Kidney (tissue), 22 donors: ENCODE measurements at places on chromosomes 12 and 14. TPM values are rescaled to one million over a fixed set of nuclear protein-coding genes. Genes with fewer than 3 reads are reported as not detected.

RNF31 gene
- total RNA-seq: 69.0 TPM

ANO2 gene
- 4.4 TPM for total RNA-seq

RTN1 gene
- total RNA-seq: 5.1 TPM

ADAM21 gene
- total RNA-seq: 0.13 TPM

ARMH4 gene
- total RNA-seq: 4.9 TPM

OVCH1 gene
- total RNA-seq: 0.35 TPM

SAMD15 gene
- 6.2 TPM for total RNA-seq

EFS gene
- total RNA-seq: 5.5 TPM

KLHL33 gene
- 0.72 TPM for total RNA-seq

YLPM1 gene
- 68.2 TPM for total RNA-seq

DNA sequence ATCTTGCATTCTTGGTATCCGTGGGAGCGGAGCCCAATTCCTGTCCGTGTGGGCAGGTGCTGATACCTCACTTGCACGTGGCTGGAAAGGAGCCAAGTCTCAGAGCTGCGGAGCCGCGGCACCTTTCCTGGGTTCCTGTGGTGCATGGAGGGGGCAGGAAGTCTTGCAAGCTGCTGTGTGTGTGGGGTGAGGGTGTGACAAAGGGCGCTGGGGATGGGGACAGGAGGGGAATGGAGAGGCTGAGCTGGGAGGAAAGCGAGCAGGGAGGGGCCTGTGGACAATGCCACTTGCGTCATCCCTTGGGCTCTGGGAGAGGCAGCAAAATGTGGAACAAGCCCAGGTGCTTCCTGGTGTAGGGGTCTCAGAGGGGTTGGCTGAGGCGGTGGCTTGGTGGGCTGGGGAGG lies 86.7 kb downstream of the CALM1 start:
- H3K4me3 ChIP-seq: no peak overlapping the region
- no peak overlapping the region for H3K27ac ChIP-seq
- no peaks in the 10 kb centered on the region for H3K27me3 ChIP-seq
- peak; percentile 53 for DNase-seq

DNA sequence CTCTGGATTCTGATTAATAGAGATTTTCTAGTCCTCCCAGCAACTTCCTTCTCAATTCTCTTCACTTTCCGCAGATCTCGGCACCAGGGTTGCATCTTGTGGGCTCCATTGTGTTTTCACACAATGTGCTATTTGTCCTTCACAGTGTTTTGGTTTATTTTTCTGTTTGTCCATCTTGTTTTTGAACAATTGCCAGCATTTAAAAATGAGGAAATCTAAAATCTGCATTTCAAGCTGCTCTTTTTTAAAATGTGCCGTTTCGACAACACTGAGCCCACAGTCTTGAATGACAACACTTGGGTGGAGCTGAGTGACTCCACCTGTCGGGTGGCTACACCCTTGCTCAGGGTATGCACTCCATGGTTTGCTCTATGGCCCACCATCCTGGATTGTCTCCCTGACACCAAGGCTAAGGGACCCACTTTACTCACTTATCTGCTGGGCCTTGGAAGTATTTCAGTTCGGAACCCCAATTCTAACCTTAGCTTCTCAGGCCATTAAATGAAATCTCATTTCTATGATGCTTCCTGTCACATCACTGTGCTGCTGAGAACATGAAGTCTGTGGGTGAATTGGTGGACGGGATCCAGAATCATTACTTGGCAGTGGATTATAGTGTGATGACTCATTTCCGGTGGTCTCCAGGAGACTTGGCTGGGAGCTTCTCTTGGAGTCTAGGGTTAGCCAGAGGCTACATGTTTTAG lies 3.4 kb upstream of the MYRFL start:
- H3K4me1 ChIP-seq: no peaks in the 10 kb centered on the region
- no peaks in the 10 kb centered on the region for H3K27me3 ChIP-seq
- H3K27ac ChIP-seq: no peak overlapping the region
- DNase-seq: no peak
- H3K4me3 ChIP-seq: no peak overlapping the region
- H3K36me3 ChIP-seq: no peaks in the 10 kb centered on the region

- H3K4me3 ChIP-seq: no peak overlapping the region
- no peaks in the 10 kb centered on the region for H3K27me3 ChIP-seq
- DNase-seq: no peak
- H3K27ac ChIP-seq: no peak overlapping the region
- H3K36me3 ChIP-seq: no peaks in the 10 kb centered on the region
Observed at GRCh38 chr12:25123126-25123525, 71.8 kb downstream of the DNAI7 start.

GRCh38 chr12:7108003-7108795 lies 815 bp downstream of the C1RL start:
- peak; percentile 76 for DNase-seq
- no peaks in the 10 kb centered on the region for H3K27me3 ChIP-seq
- no peaks in the 10 kb centered on the region for H3K4me1 ChIP-seq
- no peaks in the 10 kb centered on the region for H3K36me3 ChIP-seq
- peak overlapping the region; percentile 90 for H3K27ac ChIP-seq

DNA sequence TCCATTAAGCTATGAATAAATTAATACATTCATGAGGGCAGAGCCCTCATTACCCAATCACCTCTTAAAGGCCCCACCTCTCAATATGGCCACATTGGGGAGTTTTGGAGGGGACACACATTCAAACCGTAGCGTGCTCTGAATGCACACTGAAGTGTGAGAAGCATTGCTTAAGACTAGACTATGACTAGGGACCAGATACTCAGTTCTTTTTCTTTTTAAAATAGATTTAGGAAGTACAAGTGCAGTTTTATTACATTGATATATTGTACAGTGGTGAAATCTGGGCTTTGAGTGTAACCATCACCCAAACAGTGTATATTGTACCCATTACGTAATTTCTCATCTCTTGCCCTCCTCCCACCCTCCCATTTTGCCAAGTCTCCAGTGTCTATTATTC lies 21.0 kb upstream of the JDP2 start:
- no peak for DNase-seq
- H3K27me3 ChIP-seq: no peaks in the 10 kb centered on the region
- H3K36me3 ChIP-seq: no peaks in the 10 kb centered on the region

DNA sequence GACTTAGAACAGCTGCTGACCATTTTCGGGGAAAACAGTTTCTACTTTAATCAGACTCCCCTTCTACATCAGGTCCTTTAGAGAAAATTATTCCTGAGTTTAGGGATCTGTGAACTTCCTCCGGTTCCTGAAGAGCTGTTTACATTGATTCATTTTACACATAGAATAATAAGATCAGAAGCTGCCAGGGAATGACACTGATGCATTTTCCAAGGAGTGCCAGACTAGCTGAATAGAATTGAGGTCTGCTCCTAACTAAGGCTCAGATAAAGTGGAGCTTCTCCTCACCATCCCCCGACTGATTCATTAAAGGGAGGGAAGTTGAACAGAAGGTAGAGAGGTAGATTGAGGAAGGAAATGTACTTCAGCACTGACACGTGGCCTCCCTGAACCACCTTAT lies 41.9 kb upstream of the PSMA6 start:
- no peak overlapping the region for H3K27ac ChIP-seq
- no peaks in the 10 kb centered on the region for H3K4me1 ChIP-seq
- H3K4me3 ChIP-seq: no peak overlapping the region
- H3K27me3 ChIP-seq: no peaks in the 10 kb centered on the region

DNA sequence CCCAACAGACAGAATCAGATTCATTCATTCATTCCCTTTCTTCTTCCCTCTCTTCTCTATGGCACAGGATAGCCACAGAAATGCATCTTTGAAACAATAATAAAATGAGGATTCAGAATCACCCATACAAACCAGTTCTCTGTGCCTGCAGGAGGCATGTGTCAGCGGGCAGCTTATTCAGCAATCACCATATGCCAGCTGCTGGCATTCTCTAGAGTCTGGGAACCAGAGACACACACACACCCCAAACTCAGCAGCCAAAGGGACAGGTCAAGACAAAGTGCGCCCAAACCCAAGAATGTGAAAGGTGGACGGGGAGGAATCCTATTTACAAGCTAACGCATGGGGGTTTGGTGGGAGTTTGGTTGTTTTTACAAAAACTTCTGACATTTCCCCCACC lies 14.1 kb downstream of the ARF3 start:
- DNase-seq: no peak
- H3K4me3 ChIP-seq: no peak overlapping the region
- no peak overlapping the region for H3K27ac ChIP-seq
- H3K4me1 ChIP-seq: no peaks in the 10 kb centered on the region

- H3K27ac ChIP-seq: no peak overlapping the region
- H3K4me3 ChIP-seq: no peak overlapping the region
- no peaks in the 10 kb centered on the region for H3K36me3 ChIP-seq
- H3K4me1 ChIP-seq: no peaks in the 10 kb centered on the region
Observed at GRCh38 chr12:2396448-2396871, 343.7 kb downstream of the CACNA1C start.

- H3K27ac ChIP-seq: no peak overlapping the region
- H3K36me3 ChIP-seq: no peaks in the 10 kb centered on the region
- DNase-seq: no peak
- H3K4me1 ChIP-seq: no peaks in the 10 kb centered on the region
Observed at GRCh38 chr14:94400422-94400841, 12.0 kb upstream of the SERPINA1 start.

GRCh38 chr12:56086608-56087007 lies 6.6 kb downstream of the ERBB3 start:
- H3K36me3 ChIP-seq: peaks cover 18% of the 10 kb centered on the region
- H3K27ac ChIP-seq: peak overlapping the region; percentile 28
- H3K4me1 ChIP-seq: peaks cover 9% of the 10 kb centered on the region
- DNase-seq: no peak
- H3K4me3 ChIP-seq: no peak overlapping the region

DNA sequence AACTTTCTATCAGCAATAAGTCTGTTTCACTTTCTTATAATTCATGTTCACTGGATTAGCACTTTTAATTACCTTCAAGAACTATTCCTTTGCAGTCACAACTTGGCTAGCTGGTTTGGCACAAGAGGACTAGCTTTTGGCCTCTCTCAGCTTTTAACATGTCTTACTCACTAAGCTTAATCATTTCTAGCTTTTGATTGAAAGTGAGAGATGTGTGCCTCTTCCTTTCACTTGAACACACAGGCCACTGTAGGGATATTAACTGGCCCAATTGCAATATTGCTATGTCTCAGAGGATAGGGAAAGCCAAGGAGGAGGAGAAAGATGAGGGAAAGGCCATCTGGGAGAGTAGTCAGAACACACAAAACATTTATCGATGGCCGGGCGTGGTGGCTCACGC lies 92.7 kb downstream of the PRICKLE1 start:
- H3K27me3 ChIP-seq: no peaks in the 10 kb centered on the region
- H3K36me3 ChIP-seq: no peaks in the 10 kb centered on the region
- no peak for DNase-seq

DNA sequence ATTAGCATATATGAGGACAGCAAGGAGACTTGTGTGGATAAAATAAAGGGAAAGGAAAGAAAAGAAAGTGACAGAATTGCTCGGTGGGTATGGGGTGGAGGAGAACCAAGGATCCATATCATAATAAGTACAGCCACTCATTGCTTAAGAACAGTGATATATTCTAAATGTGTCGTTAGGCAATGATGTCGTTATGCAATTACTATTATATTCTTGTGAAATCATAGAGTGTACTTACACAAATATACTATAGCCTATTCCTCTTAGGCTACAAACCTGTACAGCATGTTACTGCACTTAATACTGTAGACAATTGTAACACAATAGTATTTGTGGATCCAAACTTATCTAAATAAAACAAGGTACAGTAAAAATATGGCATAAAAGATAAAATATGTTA lies 271.1 kb downstream of the CCER1 start:
- no peak overlapping the region for H3K4me3 ChIP-seq
- H3K27me3 ChIP-seq: no peaks in the 10 kb centered on the region
- no peaks in the 10 kb centered on the region for H3K4me1 ChIP-seq
- H3K27ac ChIP-seq: no peak overlapping the region

DNA sequence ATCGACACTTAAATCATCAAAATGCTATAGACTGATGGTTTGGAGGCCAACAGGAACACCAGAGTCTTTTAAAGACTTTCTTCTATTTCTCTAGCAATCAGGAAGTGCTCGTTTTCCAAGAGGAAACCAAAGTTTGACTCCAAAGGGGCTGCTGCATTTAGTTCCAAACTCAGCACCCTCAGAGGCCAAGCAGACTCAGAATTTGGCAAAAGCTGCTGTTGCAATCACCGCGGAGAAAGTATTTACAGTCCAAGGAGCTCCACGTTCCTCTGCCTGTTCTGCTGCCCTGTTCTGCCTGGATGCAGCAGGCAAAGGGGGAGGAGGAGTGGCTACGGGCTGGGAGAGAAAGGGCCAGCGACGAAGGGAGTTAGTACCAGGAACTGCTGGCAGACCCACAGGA lies 325.1 kb downstream of the BCL11B start:
- H3K4me1 ChIP-seq: no peaks in the 10 kb centered on the region
- no peak overlapping the region for H3K27ac ChIP-seq
- no peaks in the 10 kb centered on the region for H3K27me3 ChIP-seq
- peak; percentile 72 for DNase-seq
- no peak overlapping the region for H3K4me3 ChIP-seq
- no peaks in the 10 kb centered on the region for H3K36me3 ChIP-seq

DNA sequence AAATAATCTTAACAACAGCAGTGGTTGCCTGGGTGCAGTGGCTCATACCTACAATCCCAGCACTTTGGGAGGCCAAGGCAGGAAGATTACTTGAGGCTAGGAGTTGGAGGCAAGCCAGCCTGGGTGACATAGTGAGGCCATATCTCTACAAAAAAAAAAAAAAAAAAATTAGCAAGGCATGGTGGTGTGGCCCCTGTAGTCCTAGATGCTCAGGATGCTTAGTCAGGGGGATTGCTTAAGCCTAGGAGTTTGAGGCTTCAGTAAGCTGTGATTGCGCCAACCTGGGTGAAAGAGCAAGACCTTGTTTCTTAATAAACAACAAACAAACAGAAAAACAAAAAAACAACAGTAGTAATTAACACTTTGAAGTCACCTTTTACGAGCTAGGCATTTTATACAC lies 642 bp upstream of the ACSM4 start:
- H3K36me3 ChIP-seq: no peaks in the 10 kb centered on the region
- H3K4me1 ChIP-seq: no peaks in the 10 kb centered on the region
- no peak overlapping the region for H3K4me3 ChIP-seq
- no peak for DNase-seq

GRCh38 chr12:29611906-29612305 lies 114.4 kb upstream of the OVCH1 start:
- DNase-seq: no peak
- H3K27ac ChIP-seq: no peak overlapping the region
- peaks cover 2% of the 10 kb centered on the region for H3K36me3 ChIP-seq

GRCh38 chr12:72036393-72036792 lies 97.7 kb downstream of the TPH2 start:
- DNase-seq: no peak
- H3K4me3 ChIP-seq: no peak overlapping the region
- H3K4me1 ChIP-seq: no peaks in the 10 kb centered on the region
- H3K27ac ChIP-seq: no peak overlapping the region
- H3K36me3 ChIP-seq: no peaks in the 10 kb centered on the region
- H3K27me3 ChIP-seq: no peaks in the 10 kb centered on the region

- peak; percentile 89 for DNase-seq
- no peaks in the 10 kb centered on the region for H3K36me3 ChIP-seq
- H3K4me1 ChIP-seq: no peaks in the 10 kb centered on the region
- H3K27ac ChIP-seq: peak overlapping the region; percentile 66
- no peaks in the 10 kb centered on the region for H3K27me3 ChIP-seq
- no peak overlapping the region for H3K4me3 ChIP-seq
Observed at GRCh38 chr12:106022568-106023012, 116.2 kb downstream of the NUAK1 start.
